ENCODE measurements at places on chromosomes 6 and 20. TPM values are rescaled to one million over a fixed set of nuclear protein-coding genes. Genes with fewer than 3 reads are reported as not detected.

The SUMO4 gene
- 18.7 TPM for total RNA-seq

The BPIFB2 gene
- not detected for total RNA-seq

The TASP1 gene
- total RNA-seq: 11.7 TPM

The TRIM10 gene
- 0.37 TPM for total RNA-seq

The GRM1 gene
- total RNA-seq: not detected

The SOBP gene
- 0.27 TPM for total RNA-seq

Data from T-helper 1 cell treated with Interleukin-12 subunit alpha and Interleukin-12 subunit beta and Interleukin-4 antibody, amounts not matched to agents 30 ng/mL and 1 ng/mL, for 36 hours (primary cell).